ENCODE measurements at places on chromosomes 12 and 14.
A peak's percentile ranks its signal among the peaks of the same experiment; 100 is the strongest.

DNA sequence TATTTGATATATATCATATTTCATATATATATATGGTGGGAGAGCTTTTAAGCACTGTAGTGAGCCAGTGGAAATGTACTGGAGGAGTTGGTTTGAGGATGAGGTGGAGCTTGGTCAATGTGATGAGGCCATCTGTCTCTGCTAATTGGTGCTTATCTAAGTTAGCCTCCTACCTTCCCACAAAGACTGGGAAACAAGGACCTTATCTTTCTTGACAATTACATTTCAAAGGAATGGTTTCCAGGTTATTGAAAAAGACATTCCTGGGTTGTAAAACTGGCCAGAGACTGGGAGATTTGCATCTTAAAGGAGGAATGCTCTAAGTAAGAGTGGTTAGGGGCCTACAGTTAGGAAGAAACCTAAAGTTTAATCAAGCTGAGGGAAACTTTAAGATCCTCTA, 212.8 kb upstream of the SYT1 start:
- DNase-seq: no peak

- DNase-seq: no peak
These were observed 18.4 kb downstream of the HDAC7 start for GRCh38 chr12:47801170-47801903.

GRCh38 chr12:124385219-124385969, 90.5 kb downstream of the RFLNA start:
- DNase-seq: no peak

DNA sequence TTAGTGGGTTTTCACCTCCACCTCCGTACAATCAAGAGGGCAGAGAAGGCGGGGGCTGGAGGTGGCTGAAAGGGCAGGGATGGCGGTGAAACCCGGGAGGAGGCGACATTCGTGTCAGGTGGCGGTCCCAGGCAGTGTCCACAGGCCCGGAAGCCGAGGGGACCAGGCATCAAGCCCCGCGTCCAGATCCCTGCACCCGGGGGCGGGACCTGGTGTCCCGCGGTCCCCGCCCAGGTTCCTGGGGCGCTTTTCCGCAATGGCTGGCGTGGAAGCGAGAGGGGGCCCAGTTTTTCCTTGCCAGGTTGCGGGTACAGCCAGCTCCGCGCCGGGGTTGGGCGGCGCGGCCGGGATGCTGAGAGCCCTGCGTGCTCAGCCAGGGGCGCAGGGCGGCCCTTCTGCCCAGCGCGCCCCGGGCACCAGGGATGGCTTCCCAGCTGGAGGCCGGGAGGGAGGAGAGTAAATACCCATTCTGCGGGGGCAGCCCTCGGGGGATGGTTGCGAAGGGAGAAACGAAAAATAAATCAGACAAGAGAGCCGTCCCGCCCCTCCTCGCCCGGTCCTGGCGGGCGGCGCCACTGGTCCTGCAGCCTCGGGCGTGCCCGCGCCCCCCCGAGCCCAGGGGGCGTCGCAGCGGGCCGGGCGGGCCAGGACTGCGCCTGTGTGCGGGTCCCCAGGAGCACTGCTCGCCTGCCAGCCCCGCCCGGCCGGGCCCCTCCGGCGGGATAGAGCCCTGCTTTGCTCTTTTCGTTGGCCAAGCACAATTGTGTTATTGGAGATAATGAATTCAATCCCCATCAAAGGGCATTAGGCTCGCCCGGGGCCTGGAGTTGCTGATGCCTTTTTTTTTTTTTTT, 11.5 kb downstream of the FOXA1 start:
- peak; percentile 92 for DNase-seq

DNA sequence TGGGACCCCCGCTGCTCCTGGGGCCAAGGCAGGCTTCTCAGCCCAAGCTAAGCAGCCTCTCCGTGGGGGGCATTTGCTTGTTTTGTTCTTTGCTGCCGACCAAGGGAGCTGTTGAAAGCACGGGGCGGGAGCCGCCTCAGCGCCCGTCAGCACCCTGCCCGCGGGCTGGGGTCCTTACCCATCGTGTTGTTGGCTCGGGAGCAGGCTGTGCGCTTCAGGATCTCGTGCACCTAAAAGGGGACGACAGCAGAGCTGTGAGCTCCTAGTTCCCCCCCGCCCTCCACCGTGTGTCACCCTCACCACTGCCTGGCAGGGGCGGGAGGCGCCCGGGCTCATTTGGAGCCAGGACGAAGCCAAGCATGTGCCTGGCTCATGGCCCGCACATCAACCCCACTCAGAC, 117.5 kb downstream of the ANO2 start:
- DNase-seq: no peak

DNA sequence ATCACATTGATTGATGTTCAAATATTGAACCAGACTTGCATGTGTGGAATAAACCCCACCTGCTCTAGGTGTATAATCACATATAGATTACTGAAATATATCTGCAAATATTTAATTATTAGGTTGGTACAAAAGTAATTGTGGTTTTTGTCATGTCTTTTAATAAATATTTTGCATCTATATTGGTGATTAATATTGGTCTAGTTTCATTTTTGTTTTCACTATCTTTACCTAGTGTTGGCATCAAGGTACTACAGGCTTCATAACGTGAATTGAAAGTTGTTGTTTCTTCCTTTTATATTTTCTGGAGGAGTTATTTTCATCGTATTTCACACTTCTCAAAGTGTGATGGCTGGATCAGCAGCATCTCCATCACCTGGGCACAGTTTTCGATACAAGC, 740.0 kb upstream of the TMEM132C start:
- DNase-seq: no peak

GRCh38 chr14:75985618-75986438, at the start of gene IFT43:
Gene IFT43, plus strand, starts transcription at chr14:75985763. Its CDS starts 24 bp downstream, at chr14:75985787.
- DNase-seq: peak; percentile 38

DNA sequence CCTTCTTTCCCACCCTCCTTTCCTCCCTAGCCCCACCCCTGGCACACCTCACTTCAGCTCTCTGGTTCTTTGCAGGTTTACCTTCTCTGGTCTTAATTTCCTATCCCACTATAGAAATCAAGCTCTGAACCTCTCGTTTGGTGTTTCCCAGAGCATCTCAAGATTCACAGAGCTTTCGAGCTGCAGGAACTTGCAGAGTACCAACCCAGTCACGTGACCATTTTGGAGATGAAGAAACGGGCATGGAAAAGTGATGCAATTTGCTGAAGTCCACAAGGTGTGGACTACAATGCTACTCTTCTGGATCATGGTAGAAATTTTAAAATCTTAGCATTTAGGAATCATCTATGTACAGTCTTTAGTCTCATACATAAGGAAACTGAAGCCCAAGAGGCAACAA, 205.8 kb downstream of the NTF3 start:
- DNase-seq: no peak

GRCh38 chr14:61608245-61609165, 86.8 kb upstream of the HIF1A start:
- DNase-seq: peak; percentile 75

- no peak for DNase-seq
These were observed 319 bp downstream of the GALNT6 start for GRCh38 chr12:51390891-51391282.

- no peak for DNase-seq
These were observed 129.1 kb upstream of the TMCC3 start for GRCh38 chr12:94779485-94779884.

DNA sequence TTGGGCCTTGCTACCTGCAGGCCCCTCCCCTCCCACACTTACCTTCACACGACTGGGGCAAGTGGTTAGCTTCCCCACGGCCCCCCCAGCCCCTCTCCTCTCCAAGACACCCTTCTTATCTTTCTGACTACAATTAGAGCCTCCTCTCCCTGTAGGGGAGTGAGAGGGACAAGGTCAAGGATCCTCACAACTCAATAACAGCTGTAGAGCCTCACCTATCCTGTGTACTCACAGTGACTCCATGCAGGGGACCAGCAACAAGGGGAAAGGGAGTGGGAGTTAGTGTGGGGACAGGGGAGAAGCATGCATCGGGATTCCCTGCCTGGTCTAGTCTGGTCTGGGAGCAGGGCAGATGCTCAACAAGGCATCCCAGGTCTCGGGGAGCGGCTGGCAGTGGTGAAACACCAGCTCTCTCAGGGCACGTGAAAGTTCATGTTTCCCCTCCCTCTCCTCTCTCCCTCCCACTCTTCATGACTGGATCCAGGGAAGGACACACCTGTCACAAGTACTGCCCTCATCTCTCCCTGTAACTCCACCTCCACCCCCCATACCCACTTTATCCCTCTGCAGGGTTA, 45.3 kb downstream of the SMUG1 start:
- no peak for DNase-seq

- DNase-seq: no peak
These were observed 22.9 kb upstream of the RDH16 start for GRCh38 chr12:56980268-56980667.

- DNase-seq: no peak
These were observed 94.3 kb downstream of the PELI2 start for GRCh38 chr14:56212521-56212920.

DNA sequence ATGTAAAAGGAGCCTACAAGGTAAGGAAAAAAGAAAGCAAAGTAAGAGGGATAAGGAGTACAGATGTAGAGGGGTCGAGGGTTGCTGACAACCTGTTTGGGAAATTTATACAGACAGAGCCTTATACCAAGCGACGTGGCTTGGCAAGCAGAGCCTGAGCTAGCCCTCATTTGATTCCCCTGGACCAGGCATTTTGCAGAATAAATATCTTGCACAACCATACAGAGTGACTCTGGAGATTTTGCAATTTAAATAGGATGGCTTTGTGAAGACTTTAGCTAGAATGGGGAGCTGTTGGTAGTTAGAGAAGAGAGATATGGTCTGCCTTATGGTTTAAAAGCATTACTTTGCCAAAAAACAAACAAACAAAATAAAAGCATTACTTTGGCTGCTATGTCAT, 11.1 kb upstream of the ANO6 start:
- DNase-seq: no peak

GRCh38 chr12:49651855-49652254, 28.5 kb downstream of the PRPF40B start:
- no peak for DNase-seq

DNA sequence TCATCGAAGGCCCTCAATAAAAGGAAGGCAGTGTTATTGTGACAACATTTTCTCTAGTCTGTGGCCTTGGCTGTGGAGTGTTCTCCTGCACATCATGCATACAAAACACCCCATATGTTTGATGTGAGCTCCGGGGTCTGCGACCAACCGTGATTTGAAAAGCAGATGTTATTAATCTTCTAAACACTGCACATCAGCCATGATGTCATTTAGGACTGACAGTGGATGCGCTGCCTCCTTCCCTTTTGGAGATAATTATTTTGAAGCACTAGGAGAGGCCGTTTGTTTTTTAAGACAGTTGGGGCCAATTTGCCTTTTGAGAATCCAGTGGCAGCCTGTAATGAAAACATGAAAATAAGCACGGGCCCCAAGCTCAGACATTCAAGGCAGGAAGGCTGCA, 1041.6 kb downstream of the BCL11B start:
- no peak for DNase-seq

- DNase-seq: no peak
These were observed 31.3 kb downstream of the GABARAPL1 start for GRCh38 chr12:10243818-10244520.

- DNase-seq: no peak
These were observed 175.8 kb upstream of the NPAS3 start for GRCh38 chr14:32762886-32763285.

DNA sequence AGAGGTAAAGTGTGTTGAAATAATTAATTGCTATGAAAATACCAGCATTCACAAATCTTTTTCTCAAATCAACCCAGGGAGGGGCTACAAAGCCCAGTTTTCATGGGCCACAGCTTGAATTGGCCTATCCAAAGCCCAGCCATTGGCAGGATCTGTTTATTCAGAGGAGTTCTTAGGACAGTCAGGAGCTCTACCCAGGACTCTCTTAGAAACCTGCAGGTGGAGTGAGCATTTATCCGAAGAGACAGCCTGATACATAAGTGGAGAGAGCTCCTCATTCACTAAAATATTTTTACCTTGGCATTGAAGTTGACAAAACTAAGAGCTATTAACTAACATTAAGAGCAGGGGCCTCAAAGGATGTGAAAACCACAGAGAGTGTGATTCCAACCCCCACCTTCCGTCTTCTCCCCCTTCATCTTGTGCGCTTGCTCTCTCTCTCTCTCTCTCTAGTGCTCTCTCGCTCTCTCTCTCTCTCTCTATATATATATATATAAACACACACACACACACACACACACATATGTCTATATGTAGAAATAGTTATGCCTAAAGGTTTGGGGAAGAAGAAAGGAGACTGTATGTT, 315.5 kb downstream of the SNAPC1 start:
- DNase-seq: no peak

DNA sequence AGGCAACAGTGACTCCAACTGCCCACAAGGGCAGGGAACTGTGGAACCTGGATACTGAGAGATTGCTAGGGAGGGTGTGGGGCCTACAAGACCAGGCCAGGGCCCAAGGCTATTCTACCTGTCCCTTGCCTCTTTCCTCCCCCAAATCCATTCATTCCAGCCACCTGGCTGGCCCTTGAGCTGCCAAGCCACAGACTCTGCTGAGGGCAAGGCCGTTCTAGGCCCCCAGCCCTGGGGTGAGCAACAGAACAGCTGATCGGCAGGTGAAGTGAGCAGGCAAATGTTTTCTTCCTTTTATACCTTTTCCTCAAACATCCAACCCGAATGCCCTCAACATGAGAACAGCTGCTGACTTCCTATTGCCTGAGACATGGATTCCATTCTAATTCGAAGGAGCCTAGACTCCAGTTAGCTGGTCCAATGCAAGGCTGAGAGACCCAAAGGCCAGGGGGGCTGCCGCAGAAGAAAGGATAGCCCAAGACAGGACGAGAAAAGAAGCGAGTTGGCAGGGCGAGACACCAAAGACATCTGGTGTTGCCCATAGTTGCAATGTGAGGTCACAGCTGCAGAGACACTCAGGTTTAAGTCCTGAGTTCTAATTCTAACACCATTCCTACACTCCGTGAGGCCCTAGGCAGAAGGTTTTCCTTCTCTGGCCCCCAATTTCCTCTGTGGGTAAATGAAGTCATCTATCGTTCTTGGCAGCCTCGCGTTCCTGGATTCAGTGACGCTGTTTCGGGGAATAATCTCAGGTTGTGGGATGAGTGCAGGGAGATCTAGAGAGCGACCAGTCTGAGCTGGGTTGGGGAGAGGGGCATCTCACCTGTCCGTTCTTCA, 1.7 kb downstream of the C1QL4 start:
- no peak for DNase-seq

DNA sequence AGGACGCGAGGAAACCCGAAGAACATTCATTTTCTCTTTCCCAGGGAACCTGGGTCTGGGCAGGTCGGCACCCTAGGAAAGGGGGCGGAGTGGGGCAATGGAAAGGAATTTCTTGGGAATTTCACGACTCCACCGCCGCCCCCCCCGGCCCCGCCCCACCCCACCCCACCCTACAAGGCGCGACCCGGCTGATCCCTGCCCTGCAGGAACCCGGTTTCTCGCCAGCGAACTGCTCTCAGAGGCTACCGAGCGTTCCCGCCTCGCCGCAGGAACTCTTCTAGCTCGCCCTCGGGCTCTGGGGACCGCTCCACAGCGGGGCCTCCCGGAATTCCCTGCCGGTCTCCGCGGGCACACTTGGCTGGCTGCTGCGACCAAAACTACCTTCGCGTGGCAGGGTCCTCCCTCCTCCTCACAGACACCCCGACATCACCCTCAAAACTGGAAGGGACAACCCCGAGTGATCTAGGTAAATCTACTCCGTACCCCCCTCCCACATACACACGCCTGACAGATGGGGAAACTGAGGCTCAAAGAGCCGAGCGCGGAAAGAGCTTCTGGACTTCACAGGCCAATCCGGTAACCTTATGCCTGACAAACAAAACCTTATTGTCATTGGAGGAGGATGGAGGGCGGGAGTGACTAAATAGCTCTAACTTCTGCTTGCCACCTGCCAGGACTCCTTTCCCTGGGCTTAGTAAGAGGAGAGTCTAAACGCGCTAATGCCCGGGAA, 785 bp upstream of the ACTN1 start:
- no peak for DNase-seq

GRCh38 chr14:54803396-54803795, 99.2 kb downstream of the GCH1 start:
- DNase-seq: no peak

- DNase-seq: peak; percentile 64
These were observed 120.3 kb upstream of the PLEKHG7 start for GRCh38 chr12:92582475-92582874.

Measured in NCI-H774 (cell line).